ENCODE measurements at places on chromosomes 3 and 15. TPM values are rescaled to one million over a fixed set of nuclear protein-coding genes. Genes with fewer than 3 reads are reported as not detected.

DNA sequence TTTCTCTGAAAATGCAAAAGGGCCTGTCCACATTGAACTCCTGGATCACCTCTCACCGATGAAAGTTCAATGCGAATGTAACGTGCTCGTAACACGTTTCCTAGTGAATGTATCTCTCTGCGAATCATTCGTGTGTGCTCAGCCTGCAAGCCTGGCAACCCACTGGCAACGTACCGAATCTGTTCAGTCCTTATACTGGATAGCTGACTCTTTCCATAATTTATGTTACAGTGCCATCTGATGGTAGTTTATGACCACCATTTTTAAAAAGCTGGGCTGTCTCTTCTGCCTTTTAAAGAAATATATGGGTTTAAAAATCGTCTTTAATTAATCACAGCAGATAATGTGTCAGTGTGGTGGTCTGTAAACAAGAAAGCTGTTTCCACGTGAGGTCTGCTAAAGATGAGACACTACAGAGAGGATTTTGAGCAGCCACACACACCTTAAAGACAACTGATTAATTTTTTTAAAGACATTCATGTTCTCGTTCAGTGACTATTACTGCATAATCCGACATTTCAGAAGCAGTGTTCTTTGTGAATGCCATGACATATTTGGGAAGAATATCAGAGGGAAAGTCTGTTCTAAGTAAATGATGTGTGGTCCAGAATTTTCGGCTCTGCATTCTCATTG is 69.4 kb upstream of the FOXP1 start:
- H3K4me3 ChIP-seq, result 0 out of 2 replicates have a peak overlapping the region, but pooled peaks have one; percentile 3
- peak; percentile 50 for DNase-seq
- no peaks in the 10 kb centered on the region for H3K36me3 ChIP-seq
- H3K4me1 ChIP-seq, result 0 out of 2 replicates have a peak, but pooled peaks cover 18% of the 10 kb centered on the region
- H3K27ac ChIP-seq, result no peak overlapping the region
- H3K27me3 ChIP-seq, result peaks cover 11% of the 10 kb centered on the region

DHX30 gene
- 45.6 TPM for total RNA-seq

DNA sequence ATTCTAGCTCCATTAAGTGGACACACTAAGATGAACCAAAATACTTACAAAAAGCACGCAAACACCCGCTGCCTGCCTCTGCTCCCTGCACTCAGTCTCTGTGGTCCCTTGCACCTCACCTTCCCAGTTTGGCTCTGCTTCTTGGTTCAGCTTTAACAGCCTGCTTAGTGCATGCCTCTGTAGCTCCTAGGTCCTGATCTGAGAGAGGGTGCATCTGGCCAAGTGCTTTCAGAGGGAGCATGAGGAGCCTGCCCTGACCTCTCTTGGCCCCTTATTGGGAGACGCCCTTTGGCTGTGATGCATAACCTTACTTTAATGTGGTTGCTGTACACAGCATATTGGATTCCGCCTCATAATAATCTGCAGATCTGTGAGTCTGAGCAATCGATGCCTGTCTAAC is 21.2 kb upstream of the ATP10A start:
- no peak overlapping the region for H3K4me3 ChIP-seq
- DNase-seq, result no peak
- H3K36me3 ChIP-seq, result no peaks in the 10 kb centered on the region
- H3K27ac ChIP-seq, result no peak overlapping the region
- H3K27me3 ChIP-seq, result no peaks in the 10 kb centered on the region

DNA sequence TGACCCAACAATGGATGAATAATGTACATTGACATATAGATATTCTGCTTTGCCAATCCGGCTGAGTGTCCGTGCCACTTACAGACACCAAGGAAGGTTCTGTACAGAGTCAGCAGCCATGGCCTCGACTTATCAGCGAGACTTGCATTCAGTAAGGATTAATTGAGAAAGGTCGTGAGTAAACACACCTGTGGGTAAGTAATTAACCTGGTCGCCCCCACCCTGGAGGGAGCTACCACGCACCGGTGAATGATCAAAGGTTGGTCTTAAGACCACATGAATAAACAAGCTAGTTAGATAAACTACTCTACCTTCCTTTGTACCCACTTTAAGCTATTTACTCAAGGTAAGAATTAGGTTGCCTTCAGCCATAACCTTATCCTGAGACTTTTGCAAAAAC is 66.5 kb upstream of the MFGE8 start:
- no peak overlapping the region for H3K27ac ChIP-seq
- H3K4me1 ChIP-seq, result peaks cover 23% of the 10 kb centered on the region

Data from HepG2 (cell line).